ENCODE measurements at places on chromosomes 1 and 21.

DNA sequence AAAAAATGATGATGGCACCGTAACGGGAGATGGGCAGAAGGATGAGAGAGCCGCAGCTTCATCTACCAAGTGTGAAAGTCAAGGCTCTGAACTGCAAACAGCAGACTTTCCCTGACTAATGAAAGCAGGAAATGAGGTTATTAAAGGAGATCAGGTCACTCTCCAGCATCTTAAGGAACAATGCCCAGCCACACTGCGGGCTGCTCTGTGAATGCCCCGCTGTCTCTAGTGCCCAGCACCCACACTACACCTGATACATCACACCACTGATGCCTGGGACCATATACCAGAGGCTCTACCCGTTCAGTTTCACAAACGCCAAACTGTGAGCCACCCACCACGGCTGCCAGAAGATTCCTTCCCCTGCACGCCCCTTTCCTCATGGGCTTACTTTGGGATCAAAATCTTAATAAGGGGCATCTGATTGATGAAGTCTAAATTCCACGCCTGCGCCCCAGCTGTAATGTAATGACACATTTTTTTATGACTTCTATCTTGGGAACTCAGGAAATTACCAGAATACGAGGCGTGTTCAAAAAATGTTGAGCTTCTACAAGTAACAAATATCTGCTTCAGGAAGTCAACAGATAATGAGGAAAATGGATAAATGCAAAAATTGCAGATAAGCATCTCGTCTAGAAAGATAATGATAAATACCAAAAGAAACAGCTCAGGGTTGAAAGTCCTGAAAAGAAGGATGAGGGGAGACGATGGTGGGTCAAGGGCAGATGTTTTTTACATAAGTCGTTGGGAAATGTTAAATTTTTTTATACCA, 72.0 kb downstream of the MIS18A start:
- no peak for DNase-seq

DNA sequence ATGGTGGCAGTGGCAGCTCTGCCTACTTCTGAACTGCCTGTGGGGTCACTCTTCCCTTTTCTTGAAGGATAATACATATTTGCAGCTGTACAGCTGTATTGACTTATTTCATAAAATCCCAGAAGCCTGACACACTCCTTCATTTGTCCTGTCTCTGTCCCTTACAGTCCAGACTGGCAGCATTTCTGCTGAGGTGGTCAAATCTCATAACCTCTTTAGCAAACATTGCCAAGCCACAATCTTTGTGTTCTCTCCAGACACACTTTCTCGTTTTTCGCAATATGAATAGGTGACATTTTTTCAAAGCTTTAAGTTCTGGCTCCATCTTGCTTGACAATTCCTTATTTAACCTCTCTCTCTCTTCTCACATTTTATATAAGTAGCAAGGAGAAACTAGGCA, 15.2 kb downstream of the LY9 start:
- no peak for DNase-seq

DNA sequence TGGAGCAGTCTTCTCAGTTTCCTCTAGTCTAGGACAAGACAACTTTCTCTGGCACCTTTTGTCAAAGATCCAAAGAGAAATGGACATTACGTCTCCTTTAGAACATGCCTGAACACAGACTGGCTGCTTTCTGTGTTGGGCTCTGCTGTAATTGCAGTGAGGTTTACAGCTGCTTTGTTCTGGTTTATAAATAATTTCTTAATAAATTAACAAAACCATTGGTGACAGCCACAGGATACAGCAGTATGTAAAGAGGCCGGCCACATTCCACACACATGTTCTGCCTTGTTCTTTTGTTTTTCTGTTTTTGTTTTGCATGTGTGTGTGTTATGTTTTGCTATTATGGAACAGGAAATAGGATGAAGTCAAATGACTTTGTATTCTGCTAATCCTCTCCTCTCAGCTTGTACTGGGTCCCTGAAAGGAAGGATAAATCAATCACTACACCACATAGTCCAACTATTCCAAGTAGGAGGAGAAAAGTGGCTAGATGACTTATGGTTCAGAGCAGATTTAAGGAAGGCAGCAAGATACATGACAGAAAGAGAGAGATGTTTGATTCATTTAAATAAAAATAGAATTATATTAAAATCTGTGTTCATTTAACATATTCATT, 161.5 kb upstream of the ESRRG start:
- no peak for DNase-seq

DNA sequence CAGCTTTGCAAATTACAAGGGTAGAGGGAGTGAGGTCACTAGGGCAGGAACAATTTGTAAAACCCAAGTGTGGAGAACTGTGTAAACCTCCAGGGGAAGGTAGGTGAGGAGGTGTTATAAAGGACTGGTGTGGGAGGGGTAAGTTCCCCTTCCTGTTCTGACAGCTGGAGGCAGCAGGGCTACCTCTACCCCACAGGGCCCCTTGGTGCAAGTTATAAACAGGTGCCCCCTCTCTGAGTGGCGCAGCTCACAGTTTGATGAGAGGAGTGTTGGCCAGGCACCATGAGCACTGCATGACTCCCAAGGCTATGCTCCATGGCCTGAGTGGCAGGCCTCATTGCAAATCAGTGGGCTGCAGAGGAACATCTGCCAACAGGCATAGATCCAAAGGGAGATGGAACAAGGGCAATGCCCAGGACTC, 41.0 kb downstream of the MFSD2A start:
- peak; percentile 36 for DNase-seq

- no peak for DNase-seq
Observed at GRCh38 chr1:177311111-177311510, 140.4 kb downstream of the BRINP2 start.

- no peak for DNase-seq
Observed at GRCh38 chr1:202663131-202663530, 47.1 kb downstream of the SYT2 start.

DNA sequence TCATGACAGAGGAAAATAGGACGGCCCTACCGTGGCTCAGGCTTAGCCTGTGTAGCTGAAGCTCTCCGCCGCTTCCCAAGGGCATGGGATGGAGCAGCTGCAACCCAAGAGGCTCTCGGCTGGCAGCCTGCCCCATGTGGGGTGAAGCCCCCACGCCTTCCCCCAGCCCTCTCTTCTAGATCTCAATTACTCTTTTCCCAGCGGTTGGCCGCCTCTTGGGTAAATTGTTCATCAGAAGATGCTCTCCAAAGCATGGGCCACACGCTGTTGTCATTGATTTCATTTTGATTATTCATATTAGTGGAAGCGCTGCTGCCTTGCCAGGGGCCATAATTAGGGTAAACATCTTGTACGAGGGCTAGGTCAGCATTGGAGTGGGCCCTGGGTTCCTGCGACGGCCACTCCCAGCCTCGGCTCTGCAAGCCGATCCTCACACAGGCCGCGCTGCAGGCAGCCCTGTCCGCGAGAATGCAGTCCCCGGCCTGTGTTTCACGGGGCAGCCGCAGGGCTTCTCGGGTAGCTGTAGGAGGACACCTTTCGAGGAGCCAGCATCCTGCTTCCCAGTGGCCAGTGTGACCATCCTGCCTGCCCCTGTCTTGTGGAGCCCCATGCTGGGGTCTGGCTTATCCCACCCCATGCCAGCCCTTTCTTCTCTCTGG, 114.4 kb upstream of the VAMP3 start:
- DNase-seq = no peak

DNA sequence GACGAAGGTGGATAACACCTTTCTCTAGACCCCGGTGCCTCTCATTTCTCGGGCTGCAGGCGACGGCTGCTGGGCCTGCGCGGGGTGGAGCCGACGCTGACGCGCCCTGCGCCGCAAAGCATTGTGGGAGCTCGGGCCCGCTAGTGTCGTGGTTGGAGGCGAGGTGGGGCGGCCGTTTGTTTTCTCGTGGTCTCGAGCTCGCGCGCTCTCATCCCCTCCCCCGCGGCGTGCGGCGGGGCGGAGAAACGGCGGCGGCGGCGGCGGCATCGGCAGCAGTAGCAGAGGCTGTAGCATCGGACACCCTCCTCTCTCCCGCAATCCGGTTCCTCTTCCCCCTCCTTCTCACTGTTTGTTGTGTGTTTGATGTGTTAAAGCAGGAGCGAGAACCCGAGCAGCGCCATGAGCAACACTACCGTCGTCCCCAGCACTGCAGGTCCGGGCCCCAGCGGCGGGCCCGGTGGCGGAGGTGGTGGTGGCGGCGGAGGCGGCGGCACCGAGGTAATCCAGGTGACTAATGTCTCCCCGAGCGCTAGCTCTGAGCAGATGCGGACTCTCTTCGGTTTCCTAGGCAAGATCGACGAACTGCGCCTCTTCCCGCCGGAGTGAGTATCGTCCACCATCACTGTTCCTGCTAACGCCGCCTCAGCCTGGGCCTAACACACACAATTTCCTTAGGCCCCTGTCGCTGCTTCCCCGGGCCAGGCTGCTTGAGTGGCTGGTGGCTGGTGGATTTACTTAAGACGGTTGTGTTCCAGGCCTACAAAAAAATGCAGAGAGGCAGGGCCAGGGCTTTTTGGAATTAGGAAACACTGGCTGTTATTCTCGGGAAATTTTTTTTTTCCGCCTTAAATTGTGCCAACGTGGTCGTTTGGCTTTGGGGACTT, at the start of gene SRSF11:
TSS of gene SRSF11 (plus strand) at position 143 of the 884 bp plus-strand sequence. CDS start at position 400, 257 bp downstream.
- DNase-seq = peak; percentile 96

DNA sequence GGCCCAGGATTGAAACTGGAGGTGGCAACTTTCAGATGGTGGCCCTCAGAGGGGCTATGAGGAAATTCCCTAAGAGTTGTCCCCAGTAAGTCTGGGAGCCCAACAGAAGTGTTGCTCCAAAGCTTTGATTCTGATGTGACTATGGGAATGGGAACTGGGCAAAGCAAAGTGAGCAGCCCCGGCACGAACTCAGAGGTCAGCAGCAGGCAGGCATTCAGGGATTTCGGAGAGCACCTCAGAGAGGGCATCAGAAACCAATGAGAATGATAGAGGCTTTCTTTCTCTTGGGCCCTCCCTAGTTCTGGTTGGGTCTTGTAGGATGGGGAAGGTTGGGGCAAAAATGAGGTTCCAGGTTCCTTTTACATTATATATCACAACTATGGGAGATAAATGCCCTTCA, 121.2 kb upstream of the HMGB4 start:
- DNase-seq = no peak

GRCh38 chr1:50268049-50268448, 155.2 kb downstream of the DMRTA2 start:
- no peak for DNase-seq

- DNase-seq = peak; percentile 29
Observed at GRCh38 chr1:234987415-234988154, 141.1 kb downstream of the TOMM20 start.

DNA sequence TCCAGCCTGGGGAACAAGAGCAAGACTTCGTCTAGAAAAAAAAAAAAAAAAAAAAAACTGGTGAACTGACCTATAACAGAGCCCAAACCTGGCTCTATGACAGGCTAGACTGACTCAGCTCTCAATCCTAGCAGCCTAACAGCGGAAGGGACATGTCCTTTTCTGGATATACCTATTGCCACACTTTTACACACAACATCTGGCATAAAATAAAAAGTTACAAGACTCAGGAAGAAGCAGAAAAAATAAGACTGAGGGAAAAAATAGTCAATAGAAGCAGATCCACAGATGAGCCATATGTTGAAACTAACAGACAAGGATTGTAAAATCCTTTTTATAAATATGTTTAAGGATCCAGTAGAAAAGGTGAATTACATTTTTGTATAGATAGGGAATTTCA, 57.5 kb upstream of the IPO9 start:
- no peak for DNase-seq

GRCh38 chr1:67515324-67516080, 85.3 kb upstream of the SERBP1 start:
- no peak for DNase-seq

- DNase-seq = no peak
Observed at GRCh38 chr1:111513410-111514020, 10.1 kb upstream of the ADORA3 start.

GRCh38 chr1:34547046-34547674, 207.7 kb upstream of the GJB5 start:
- DNase-seq = no peak

DNA sequence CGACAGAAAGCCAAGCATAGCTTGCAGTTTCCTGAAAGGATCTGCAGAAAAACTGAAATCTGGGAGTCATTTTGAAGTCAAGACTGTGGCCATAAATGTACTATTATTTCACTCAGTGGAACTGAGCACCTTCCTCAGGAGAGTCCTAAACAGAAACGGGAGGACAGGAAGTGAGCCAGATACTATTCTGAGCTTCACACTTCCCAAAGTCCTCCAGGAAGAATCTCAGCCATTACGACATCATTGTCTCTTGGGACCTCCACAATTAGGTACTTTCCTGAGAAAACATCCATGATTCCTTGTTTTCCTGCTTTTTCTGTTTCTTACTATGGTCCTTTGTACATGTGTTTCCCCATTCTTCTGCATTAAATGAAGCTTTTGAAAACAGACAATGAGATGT, 299.2 kb upstream of the USP25 start:
- DNase-seq = no peak

DNA sequence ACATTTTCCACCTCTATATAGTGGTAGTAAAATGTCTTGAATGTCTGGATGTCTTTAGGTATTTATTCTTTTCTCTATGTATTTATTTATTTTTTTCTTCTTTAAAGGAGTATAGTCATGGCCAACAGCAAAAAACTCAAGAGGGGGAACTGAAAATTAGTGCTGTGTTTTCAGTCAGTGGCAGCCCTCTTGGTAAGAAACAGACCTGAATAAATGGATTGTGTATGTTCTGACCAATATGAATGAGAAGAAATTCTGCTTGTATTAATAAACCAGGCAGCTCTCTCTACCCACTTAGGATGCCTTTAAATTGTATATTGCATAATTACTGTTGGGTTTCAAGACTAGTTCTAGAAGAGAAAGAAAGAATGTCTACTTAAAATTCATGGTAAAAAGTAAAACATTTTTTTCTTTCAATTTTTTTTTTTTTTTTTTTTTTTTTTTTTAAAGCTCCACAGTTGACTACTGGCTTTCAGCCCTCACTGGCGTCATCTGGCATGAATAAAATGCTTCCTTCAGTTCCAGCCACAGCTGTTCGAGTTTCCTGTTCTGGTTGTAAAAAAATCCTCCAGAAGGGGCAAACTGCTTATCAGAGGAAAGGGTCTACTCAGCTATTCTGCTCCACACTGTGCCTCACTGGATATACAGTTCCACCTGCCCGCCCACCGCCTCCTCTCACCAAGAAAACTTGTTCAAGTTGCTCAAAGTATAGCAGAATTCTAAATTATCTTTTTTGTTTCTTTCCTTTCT, 101.6 kb downstream of the ZMYM4 start:
- no peak for DNase-seq

- DNase-seq = peak; percentile 27
Observed at GRCh38 chr1:211739671-211740411, 64.4 kb upstream of the NEK2 start.
